Stimulated activated CD8-positive, alpha-beta memory T cell treated with anti-CD3 and anti-CD28 coated beads, Interleukin-4, amount 100 ng/mL, for 48 hours (primary cell): ENCODE measurements at places on chromosomes 7 and 10.

GRCh38 chr7:151509670-151510333 is 9.9 kb downstream of the RHEB start:
- DNase-seq = no peak

DNA sequence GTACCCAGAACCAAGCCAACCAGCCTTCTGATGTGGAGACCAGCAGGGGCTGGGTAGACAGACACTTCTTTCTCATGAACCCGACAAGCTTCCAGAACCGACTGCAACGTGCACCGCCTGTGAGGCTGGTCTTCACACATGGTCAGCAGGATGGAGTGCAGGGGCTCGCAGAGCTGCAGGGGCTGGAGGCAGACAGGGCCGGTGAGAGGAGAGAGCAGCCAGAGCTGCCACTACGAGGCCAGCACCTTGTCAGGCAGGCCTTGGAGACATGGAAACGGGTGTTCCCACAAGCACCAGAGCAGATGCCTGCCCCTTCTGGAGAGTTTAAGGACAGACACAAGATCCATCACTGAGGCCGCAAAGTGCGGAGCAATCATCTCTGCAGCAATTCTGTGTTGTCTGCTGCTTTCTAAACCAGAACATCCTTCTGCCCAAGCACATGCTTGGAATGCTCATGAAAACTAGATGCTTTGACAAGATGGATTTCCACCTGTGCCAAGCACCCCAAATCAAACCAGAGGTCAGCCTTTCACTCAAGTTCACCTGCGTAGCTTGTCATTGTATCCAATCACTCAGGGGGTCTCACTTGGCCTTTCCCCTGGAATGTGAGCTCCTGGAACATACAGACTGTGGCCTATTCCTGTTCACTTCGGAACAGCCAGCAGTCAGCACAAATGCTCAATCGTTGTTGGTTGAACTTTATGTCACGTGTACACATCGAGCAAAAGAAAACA is 32.2 kb downstream of the FRMPD2 start:
- DNase-seq = no peak

DNA sequence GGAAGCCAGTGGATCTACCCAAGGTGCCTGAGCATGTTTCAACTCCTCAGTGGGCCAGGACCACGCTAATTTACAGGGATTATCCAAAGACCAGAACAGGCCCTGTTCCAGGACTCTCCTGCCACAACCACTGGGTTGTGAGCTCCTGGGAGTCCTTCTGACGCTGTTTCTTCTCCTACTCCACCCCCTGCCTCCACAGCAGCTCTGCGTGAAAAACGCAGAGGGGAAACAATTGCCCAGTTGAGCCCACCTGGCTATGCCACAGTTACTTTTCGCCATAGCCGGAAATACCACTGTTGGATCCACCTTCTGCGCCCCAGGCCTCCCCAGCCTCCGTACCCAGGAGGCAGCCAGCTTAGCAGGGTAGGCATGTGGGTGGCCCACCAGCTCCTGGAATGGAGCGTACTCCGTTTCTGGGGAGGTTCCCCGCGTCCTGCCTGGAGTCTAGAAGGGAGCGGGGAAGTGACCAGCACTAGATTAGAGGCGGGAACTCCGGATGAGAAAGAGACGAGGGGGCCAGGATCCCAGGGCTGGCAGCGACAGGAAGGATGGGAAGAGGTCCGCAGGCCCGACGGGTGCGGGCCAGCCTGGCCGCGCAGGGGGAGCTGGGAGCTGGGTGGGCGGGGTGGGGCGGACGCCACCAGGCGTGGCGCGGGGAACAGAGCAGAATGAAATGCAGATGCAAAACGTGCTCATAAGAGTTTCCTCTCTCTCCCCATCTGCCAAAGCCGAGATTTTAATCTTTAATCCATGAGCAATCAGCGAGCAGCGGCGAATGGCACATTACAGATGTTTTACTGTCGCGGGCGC is 32.1 kb upstream of the PAX2 start:
- DNase-seq = no peak

DNA sequence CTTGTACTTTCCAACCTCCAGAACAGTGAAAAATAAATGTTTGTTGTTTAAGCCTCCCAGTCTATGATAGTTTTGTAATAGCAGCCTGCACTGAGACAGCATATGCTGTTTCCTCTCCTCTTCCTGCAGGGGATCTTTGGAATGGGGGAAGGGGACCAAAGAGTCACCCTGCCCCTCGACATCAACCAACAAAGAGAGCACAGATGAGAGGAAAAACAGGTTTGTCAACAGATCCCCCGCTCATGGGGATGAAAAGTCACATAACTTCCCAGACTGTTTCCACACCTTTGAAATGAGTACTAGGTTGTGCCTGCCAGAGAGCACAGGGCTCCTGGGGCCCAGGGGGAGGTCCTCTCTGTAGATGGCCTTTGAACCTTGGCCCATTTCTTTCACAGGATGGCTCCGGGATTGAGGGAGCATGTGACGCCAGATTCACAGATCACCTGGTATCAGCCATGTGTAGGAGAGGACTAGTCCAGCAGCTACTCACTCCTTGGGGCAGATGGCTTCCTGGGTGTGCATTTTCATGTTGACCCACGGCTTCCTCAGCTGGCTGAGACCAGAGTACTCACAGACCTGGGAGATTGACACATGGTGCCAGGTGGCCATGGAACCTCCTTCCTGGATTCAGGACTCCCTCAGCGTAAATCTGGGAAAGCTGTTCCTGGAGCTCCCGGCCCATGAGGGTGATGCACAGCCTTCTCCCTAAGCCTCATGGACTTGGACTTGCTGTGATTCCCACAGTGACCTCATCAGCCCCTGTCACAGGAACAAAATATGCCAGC is 125.6 kb downstream of the CXCL12 start:
- no peak for DNase-seq

- DNase-seq = no peak
These were observed 2.5 kb upstream of the HABP2 start for GRCh38 chr10:113550365-113550764.

GRCh38 chr7:17094963-17095574 is 203.4 kb upstream of the AHR start:
- no peak for DNase-seq

DNA sequence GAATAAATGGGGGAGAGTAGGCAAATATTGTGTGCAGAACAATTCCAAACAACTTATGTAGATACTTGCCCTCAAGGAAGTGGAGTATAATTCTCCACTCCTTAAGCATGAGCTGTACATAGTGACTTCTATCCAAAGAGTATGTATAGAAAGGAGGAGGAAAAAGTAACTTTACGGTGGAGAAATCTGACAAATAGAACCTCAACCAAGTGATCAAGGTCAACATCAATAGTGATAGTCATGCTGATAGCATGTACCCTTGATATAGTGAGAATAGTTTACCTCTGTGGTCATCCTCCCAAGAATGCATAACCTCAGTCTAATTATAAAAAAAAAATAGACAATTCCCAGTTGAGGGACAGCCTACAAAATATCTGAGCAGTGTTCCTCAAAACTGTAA is 89.1 kb upstream of the NANOS1 start:
- DNase-seq = no peak

DNA sequence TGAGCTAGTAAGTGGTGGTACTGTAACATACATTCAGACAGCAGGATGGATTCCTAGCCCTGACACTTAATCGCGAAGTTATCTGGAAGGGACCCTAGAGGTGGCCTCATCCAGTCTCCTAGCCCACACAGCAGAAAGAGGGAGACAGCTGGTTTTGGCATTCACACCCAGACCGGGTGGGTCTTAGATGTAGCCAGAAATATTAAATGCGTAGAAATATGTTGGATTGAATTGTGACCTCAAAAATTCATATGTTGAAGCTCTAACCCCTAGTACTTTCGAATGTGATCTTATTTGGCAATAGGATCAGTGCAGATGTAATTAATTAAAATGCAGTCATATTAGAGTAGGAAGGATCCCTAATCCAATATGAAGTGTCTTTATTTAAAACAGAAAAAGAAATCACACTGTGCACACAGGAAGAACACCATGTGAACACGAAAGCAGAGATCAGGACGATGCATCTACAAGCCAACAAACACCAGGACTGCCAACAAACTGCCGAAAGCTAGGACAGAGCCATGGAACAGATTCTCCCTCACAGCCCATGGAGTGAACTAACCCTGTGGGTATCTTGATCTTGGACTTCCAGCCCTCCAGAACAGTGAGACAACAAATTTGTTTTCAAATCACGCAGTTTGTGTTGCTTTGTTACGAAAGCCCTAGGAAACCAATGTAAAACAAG is 2.9 kb upstream of the XPNPEP1 start:
- no peak for DNase-seq

- no peak for DNase-seq
These were observed 111.5 kb upstream of the PHYHIPL start for GRCh38 chr10:59064759-59065539.

DNA sequence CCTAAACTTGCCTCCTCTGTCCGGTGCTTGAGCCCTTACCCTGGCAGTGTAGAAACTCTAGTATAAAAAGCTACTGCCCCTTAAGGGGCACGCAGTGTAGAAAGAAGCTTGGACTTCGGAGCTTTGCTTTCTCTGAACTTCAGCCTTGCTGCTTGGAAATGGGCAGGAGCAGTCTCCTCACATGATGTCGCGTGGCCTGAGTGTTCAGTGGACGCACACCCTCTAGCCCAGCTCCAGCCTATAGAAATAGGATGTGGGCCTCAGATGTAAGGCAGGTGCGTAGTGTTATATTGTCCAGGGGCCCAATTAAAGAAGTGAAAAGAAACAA is 98.2 kb upstream of the PCBD1 start:
- no peak for DNase-seq

DNA sequence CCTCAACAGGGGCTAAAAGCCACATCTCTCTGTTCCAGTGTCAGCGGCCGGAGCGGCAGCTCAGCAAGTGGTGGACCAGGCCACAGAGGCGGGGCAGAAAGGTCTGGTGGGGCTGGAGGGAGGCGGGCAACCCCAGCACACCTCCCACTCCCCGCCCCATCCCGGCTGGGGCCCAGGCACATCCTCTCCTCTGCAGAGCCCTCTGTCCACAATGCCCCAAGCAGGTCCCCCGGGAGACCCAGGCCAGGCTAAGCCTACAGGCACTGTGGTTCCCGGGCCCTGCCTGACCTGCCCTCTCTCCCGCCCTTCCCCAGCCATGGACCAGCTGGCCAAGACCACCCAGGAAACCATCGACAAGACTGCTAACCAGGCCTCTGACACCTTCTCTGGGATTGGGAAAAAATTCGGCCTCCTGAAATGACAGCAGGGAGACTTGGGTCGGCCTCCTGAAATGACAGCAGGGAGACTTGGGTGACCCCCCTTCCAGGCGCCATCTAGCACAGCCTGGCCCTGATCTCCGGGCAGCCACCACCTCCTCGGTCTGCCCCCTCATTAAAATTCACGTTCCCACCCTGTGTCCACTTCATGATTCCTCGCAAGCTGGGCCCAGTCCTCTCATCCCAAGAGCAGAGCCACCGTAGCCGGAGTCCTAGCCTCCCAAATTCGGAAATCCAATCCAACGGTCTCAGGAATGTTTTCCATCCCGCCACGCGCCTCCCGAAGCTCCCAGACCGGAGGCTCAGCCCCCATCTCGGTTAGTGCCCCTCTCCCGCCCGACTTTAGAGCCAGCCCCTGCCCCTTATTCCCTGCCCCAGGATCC is 2.1 kb downstream of the ADIRF start:
- no peak for DNase-seq

DNA sequence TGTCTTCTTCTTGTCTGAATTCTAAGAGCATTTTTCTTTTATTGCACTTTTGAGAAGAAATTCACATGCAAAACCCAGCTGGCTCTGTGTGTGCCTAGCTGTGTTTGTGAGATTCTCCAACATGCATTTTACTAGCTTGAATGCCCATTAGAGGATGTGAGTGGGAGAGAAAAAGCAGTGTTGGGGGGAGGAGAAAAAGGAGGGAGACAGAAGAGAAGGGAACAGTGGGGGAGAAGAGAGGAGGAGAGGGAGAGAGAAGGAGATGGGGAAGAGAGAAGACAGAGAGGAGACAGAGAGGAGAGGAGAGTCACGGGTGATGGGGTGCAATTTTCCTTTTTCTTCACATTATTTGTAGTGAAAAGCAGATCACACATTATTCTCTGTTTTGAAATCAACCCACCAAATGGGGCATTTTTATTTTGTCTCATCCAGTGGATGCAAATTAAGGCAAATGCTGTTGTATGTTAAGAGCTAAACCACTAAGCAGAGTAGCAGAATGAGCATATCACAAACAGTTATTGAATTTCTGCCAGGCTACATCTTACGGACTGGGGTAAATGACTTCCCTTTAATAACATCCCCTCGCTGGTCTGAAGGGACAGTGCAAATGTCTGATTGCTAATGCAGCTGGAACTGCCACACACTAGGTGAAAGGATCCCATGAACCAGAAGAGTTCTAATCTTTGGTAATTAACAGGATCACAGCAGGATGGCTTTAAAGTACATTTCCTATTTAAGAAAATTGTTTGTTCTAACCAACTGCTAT is 849 bp downstream of the LRRN3 start:
- DNase-seq = no peak

DNA sequence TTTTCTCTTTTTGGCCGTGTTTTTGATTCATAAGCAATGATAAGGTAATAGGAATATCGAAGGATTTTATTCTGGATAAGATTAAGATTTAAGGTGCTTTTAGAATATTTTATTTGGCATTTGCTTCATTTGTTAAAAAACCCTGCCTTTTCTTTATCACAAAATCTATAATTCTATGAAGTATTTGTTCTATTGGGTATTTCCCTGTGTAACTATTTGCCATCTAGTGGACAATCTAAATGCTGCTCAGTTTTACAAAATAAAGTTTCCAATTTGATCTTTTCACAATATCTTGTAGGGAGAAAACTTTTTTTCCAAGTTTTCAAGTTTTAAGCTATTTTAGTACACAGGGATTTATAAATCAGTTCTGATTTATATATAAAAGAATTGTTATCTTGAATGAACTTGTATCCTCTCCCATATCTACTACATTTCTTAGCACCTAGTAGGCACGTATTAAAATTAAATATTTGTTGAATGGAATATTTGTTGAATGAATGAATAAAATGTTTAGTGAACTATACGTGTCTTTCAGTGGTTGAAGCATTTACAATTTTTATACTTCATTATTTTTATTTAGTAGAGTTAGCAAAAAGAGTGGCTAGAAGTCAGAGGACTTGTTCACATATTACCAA is 26.5 kb downstream of the ANKRD7 start:
- no peak for DNase-seq

- no peak for DNase-seq
These were observed 14.0 kb upstream of the SEM1 start for GRCh38 chr7:96723622-96724021.

GRCh38 chr10:49569031-49569631 is 30.2 kb upstream of the ERCC6 start:
- no peak for DNase-seq

- DNase-seq = no peak
These were observed 122.9 kb downstream of the SAMD9 start for GRCh38 chr7:92994901-92995300.

- DNase-seq = no peak
These were observed 136.4 kb upstream of the ASAH2 start for GRCh38 chr10:50387732-50388073.
